Activated naive CD8-positive, alpha-beta T cell treated with anti-CD3 and anti-CD28 coated beads, Interleukin-2, amount 10 ng/mL, durations not matched to agents 7 days and 5 days (primary cell): ENCODE measurements at places on chromosomes 6 and 20. TPM values are rescaled to one million over a fixed set of nuclear protein-coding genes. Genes with fewer than 3 reads are reported as not detected.
A peak's percentile ranks its signal among the peaks of the same experiment; 100 is the strongest.

DNA sequence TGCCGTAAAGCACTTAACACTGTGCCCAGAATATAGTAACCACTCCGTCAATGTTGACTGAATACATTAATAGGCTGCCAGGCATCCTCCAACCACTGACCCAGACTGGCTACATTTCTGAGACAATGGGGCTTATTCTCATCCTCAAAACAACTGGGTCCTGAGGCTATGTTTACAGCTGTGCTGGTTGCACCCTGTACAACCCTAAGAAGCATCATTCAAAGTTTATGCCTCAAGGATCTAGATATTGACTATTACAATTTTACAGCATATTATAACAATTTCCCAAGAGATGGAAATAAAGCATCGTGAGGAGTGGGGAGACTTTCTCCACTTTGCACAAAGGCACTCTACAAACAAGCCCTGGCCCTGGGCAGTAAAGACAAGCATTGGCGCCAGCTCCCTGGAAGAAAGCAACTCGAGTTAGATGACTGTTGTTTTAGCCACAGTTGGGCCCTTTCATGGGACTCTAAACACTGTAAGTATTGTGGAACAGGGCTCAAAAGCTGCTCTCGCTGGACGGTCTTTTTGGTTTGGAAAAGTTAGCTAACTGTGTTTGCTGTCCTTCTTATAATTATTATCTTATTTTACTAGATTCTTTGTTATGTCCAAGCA, 30.2 kb downstream of the MYLIP start:
- peaks cover 2% of the 10 kb centered on the region for H3K27me3 ChIP-seq
- no peak overlapping the region for H3K4me3 ChIP-seq
- H3K27ac ChIP-seq: no peak overlapping the region
- H3K36me3 ChIP-seq: peaks cover 40% of the 10 kb centered on the region
- no peak for DNase-seq
- H3K4me1 ChIP-seq: peaks cover 24% of the 10 kb centered on the region

Gene SPDEF
- total RNA-seq: not detected

DNA sequence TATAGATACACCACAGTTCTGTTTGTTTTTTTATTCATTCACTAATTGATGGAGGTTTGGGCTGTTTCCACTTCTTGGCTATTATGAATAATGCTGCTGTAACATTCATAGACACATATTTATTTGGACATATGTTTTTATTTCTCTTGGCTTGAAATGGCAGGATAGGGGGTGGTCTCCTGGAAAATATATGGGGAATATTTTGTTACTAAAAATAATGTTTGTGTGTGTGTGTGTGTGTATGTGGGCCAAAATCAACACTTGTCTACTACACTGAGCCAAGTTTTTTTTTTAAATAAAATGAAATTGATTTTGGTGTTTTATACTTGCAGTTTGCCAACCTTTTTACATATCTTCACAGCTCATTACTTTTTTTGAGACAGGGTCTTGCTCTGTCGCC, 264.4 kb upstream of the SULF2 start:
- no peak overlapping the region for H3K27ac ChIP-seq
- H3K4me1 ChIP-seq: no peaks in the 10 kb centered on the region
- no peak for DNase-seq
- no peak overlapping the region for H3K4me3 ChIP-seq

GRCh38 chr6:8391934-8392333, 43.4 kb downstream of the SLC35B3 start:
- H3K27me3 ChIP-seq: no peaks in the 10 kb centered on the region
- no peak for DNase-seq
- H3K4me3 ChIP-seq: peak overlapping the region; percentile 39
- H3K27ac ChIP-seq: peak overlapping the region; percentile 72
- peaks cover 5% of the 10 kb centered on the region for H3K36me3 ChIP-seq
- H3K4me1 ChIP-seq: peaks cover 12% of the 10 kb centered on the region

- no peak overlapping the region for H3K4me3 ChIP-seq
- H3K27me3 ChIP-seq: peaks cover 27% of the 10 kb centered on the region
Observed at GRCh38 chr20:46286382-46286781, 21.9 kb downstream of the CDH22 start.

DNA sequence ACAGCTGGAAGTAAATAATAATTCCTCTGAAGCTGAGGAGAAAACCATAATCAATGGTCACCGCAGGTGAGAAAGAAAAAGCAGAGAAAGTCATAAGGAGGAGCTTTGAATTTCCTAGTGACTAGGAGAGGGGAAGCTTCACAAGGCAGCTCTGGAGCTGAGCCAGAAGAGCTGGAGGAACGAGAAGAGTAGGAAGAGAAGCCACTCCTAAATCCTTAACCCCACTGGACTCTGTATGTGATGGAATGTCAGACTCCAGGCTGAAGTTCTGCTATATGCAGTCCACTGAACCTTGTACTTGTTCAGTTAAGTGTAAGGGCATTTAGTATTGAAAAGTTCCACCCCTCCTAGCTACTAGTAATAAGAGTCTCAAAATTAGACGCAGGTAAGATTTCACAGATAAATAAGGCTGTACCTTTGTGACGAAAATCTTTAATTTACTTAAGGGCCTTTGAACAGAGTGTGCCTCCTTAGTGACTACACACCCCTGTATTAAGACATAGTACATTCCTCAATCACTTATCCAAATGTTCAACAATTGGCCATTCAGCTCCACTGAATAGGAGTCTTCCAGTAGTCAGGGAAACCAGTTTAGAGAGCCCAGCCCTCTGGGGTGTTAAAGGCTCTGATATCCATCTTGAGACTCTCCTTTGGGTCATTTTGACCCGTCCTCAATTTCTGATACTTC, 71.4 kb upstream of the UFL1 start:
- no peaks in the 10 kb centered on the region for H3K4me1 ChIP-seq
- no peaks in the 10 kb centered on the region for H3K36me3 ChIP-seq
- no peak for DNase-seq
- H3K4me3 ChIP-seq: no peak overlapping the region
- H3K27me3 ChIP-seq: no peaks in the 10 kb centered on the region
- no peak overlapping the region for H3K27ac ChIP-seq

DNA sequence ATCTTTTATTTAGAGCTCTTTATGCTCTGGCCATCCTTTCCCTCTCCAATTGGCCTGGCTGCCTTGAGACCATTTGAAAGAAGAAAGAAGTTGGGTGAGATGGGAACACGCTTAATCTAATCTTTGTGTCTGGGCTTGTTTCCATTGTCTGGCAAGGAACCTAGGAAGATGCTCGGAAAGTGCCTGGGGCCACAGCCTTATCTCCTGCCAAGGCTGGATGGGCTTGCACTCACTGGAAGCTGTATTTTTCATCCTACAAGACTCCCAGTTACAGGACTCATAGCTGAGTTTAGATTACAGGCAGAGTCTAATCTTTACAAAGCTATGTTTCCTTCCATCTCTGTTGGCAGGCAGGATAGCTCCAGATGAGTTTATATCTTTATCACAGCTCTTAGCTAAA, 33.1 kb upstream of the CDYL start:
- H3K4me1 ChIP-seq: no peaks in the 10 kb centered on the region
- H3K27me3 ChIP-seq: peaks cover 4% of the 10 kb centered on the region
- no peaks in the 10 kb centered on the region for H3K36me3 ChIP-seq
- DNase-seq: no peak

- H3K27ac ChIP-seq: peak within 1 kb of the TSS; percentile 98
- peaks cover 46% of the 10 kb centered on the region for H3K4me1 ChIP-seq
- no peaks in the 10 kb centered on the region for H3K27me3 ChIP-seq
- peak within 1 kb of the TSS; percentile 97 for H3K4me3 ChIP-seq
- H3K36me3 ChIP-seq: peaks cover 41% of the 10 kb centered on the region
Observed at GRCh38 chr6:33276864-33277662, at the start of gene B3GALT4. TSS of gene B3GALT4 (plus strand) at chr6:33277123. CDS start at chr6:33277420, 297 bp downstream.

- peaks cover 71% of the 10 kb centered on the region for H3K27me3 ChIP-seq
- peaks cover 19% of the 10 kb centered on the region for H3K4me1 ChIP-seq
- H3K27ac ChIP-seq: no peak overlapping the region
- H3K4me3 ChIP-seq: no peak overlapping the region
Observed at GRCh38 chr6:33116841-33117711, 41.3 kb downstream of the HLA-DPB1 start.

Gene VGLL2
- total RNA-seq: not detected

DNA sequence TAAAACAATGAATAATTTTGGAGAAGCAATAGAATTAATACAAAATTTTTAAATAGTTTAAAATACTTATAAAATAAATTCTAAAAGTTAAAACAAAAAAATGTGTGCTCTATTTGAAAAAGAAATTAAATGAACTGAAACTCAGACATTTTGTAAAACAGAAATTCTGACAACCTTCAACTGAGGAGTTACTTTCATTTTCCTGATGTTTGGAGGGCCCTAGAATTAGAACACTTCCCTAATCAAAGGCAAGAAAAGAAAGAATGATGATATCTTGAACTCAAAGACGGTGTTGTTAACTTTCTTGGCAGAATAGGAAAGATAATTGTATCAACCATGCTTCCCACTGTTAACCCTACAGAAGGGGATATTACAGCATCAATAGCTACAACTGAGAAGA, 27.9 kb downstream of the SNX14 start:
- H3K4me3 ChIP-seq: peak overlapping the region; percentile 27
- H3K4me1 ChIP-seq: peaks cover 7% of the 10 kb centered on the region
- H3K36me3 ChIP-seq: peaks cover 31% of the 10 kb centered on the region
- peak overlapping the region; percentile 61 for H3K27ac ChIP-seq
- no peak for DNase-seq
- no peaks in the 10 kb centered on the region for H3K27me3 ChIP-seq

- H3K4me1 ChIP-seq: no peaks in the 10 kb centered on the region
- H3K4me3 ChIP-seq: no peak overlapping the region
- DNase-seq: no peak
- peaks cover 12% of the 10 kb centered on the region for H3K36me3 ChIP-seq
- H3K27ac ChIP-seq: no peak overlapping the region
- no peaks in the 10 kb centered on the region for H3K27me3 ChIP-seq
Observed at GRCh38 chr6:32614366-32615081, 22.7 kb upstream of the HLA-DQA1 start.

DNA sequence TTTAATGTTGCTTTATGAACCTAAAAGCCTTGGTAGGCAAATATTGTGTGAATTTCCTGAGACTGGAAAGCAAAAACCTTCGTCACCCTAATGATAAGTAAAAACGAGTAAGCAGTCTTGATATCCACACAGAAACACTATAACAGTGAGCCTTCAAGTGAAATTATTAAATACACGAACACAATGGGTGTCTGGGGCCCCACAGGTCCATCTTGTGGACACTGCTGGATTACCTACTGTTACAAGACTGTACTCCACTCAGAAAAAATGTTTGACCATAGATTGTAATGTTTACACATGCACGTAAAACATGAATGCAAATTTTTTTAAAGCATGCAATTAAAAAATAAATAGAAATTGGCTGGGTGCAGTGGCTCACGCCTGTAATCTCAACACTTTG, 466.9 kb downstream of the CD83 start:
- no peak overlapping the region for H3K4me3 ChIP-seq
- no peaks in the 10 kb centered on the region for H3K4me1 ChIP-seq
- H3K27ac ChIP-seq: no peak overlapping the region

Gene ELOVL2
- not detected for total RNA-seq

Gene LY6G6D
- not detected for total RNA-seq

Gene SNTA1
- total RNA-seq: 10.1 TPM

Gene RIPOR2
- total RNA-seq: 181 TPM

DNA sequence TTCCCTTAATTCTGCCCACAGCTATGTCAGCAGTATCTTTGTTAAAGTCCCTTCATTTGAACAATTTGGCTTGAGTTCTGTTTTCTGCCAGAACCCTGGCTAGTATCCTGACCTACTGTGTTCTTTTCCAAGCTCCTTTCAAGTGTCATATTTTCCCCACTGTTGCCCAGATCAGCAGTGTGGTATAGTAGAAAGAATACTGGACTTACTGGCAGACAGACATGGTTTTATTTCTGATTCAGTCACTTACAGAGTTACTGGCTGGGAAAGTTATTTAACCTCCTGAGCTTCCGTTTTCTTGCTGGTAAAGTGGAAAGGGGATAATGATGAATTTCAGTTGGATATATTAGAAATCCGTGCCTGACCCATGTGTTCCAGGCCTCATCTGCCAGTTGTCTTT, 39.8 kb upstream of the RAB23 start:
- peaks cover 8% of the 10 kb centered on the region for H3K27me3 ChIP-seq
- DNase-seq: no peak
- no peak overlapping the region for H3K4me3 ChIP-seq
- no peaks in the 10 kb centered on the region for H3K36me3 ChIP-seq
- H3K4me1 ChIP-seq: no peaks in the 10 kb centered on the region

- H3K27me3 ChIP-seq: peaks cover 12% of the 10 kb centered on the region
- H3K27ac ChIP-seq: no peak overlapping the region
- no peaks in the 10 kb centered on the region for H3K36me3 ChIP-seq
- DNase-seq: no peak
- H3K4me3 ChIP-seq: no peak overlapping the region
Observed at GRCh38 chr6:150093397-150093796, 24.5 kb upstream of the ULBP3 start.

GRCh38 chr20:25353747-25354705, 36.6 kb downstream of the ABHD12 start:
- no peak for DNase-seq
- H3K36me3 ChIP-seq: peaks cover 12% of the 10 kb centered on the region
- H3K4me1 ChIP-seq: peaks cover 14% of the 10 kb centered on the region
- H3K27me3 ChIP-seq: no peaks in the 10 kb centered on the region
- no peak overlapping the region for H3K27ac ChIP-seq
- no peak overlapping the region for H3K4me3 ChIP-seq

DNA sequence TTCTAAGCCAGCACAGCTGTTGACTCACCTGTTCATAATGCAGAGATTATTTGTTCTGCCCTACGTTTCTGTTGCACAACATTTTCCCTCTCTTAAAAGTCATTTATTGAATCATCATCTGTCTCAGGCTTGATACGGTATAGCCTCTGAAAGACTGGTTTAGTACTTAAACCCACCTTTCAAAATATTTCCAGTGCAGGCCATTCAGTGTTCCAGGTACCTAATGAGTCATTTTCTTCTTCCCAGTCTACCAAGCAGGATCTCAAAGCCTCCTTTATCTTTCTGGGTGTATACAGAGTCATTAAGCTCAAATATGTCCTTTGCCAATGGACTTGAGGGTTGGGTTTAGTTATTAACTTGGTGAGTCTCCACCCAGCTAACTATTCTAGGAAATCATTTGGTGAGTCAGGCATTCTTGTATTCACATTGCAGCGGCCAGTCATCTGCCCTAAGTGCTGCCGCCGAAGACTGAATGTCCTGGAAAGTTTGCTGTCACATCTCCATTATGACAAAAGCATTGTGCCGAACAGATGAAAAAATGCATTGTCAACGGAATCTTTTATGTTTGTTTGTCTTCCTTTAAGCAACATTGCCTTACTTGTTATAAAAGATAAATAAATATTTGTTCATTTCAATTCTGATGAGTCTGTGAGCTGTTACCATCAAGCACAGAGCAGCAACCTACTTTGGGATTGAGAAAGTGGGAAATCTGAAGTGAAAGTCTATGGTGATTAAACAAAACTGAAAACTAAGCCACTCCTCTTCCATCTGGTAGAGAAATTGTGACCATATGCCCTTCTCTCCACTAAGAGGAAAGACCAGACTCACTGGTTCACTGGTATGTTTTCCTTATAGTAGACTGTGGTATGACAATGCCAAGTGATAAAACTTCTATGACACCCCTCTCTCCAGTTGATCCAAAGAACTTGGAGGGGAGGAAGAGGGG, 14.3 kb upstream of the FAM135A start:
- H3K27me3 ChIP-seq: peaks cover 25% of the 10 kb centered on the region
- DNase-seq: no peak
- H3K27ac ChIP-seq: no peak overlapping the region
- H3K4me3 ChIP-seq: no peak overlapping the region
- H3K4me1 ChIP-seq: peaks cover 2% of the 10 kb centered on the region

GRCh38 chr6:82085701-82086100, 161.8 kb downstream of the IBTK start:
- no peak for DNase-seq
- H3K36me3 ChIP-seq: no peaks in the 10 kb centered on the region
- H3K4me1 ChIP-seq: no peaks in the 10 kb centered on the region
- no peak overlapping the region for H3K4me3 ChIP-seq
- H3K27me3 ChIP-seq: peaks cover 3% of the 10 kb centered on the region
